Pancreas (tissue), 10 donors: ENCODE measurements at places on chromosomes 4 and X. TPM values are rescaled to one million over a fixed set of nuclear protein-coding genes. Genes with fewer than 3 reads are reported as not detected.

DNA sequence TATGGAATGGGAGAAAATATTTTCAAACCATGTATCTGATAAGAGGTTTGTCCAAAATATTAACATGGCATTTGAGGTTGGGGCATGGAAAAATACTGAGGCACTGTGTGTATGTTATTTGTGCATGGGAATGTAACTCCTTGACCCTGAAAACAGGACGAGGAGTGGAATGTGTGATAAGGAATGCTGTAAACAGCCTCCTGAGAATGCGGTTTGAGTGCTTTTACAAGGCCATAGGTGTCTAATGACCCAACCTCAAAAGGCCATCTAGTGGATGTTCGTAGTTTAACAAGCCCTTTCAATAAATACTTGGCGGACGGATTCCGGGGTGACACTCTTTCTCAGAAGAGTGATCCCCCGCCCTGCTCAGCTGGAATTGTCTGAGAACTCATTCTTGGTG, 162.9 kb upstream of the USP9X start:
- H3K4me1 ChIP-seq, result no peaks in the 10 kb centered on the region
- no peaks in the 10 kb centered on the region for H3K36me3 ChIP-seq
- H3K27me3 ChIP-seq, result no peaks in the 10 kb centered on the region
- no peak overlapping the region for H3K27ac ChIP-seq
- no peak for DNase-seq

SSX2B gene
- not detected for total RNA-seq

GRCh38 chrX:28329156-28329555, 258.1 kb upstream of the IL1RAPL1 start:
- no peaks in the 10 kb centered on the region for H3K27me3 ChIP-seq
- no peak overlapping the region for H3K4me3 ChIP-seq
- DNase-seq, result no peak
- H3K27ac ChIP-seq, result no peak overlapping the region
- no peaks in the 10 kb centered on the region for H3K36me3 ChIP-seq

CXCL3 gene
- total RNA-seq, result 5.7 TPM
